ENCODE measurements at places on chromosomes 2 and 18.

GRCh38 chr2:189267925-189268579 lies 88.5 kb upstream of the COL5A2 start:
- no peak for DNase-seq

DNA sequence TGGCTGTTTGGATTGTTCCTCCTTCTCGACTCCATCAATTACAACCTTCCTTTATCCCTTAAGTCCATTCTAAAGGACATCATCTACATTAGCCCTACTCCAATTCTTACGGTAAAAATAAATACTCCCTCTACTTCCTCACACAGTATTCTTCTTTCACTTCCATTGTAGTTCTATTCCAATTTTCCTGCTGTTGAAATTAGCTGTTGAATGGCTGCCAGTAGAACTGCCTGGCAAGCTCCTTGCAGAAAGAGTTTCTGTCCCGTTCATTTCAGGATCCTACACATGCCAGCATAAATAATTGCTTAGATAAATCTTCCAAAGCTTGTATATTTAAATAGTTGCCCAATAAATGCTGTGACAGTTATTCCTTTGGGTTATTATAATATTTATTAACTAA lies 459.3 kb upstream of the TRIB2 start:
- DNase-seq, result no peak

- no peak for DNase-seq
These were observed 103.4 kb downstream of the ALPK2 start for GRCh38 chr18:58525517-58525916.

GRCh38 chr2:31136000-31136399 lies 2.2 kb downstream of the GALNT14 start:
- no peak for DNase-seq

- DNase-seq, result no peak
These were observed 7.8 kb upstream of the DDX1 start for GRCh38 chr2:15583826-15584225.

DNA sequence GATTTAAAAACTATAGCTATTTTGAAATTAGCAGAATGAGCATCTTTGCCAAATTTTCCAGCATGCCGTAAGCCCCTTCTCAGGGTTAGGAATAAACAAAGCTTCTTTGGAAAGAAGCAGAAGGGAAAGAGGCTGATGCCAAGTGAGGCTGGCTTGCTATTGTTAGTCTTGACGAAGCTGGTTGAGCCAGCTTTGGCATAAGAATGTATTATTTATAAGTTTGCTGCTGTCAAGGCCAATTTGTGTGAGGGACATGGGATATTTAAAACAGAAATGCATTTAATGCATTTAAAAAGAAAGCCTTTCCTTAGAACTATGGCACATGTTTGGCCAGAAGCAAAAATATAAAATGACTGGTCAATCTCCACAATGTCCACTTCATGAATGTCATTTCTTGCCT lies 52.5 kb upstream of the TTN start:
- DNase-seq, result no peak

GRCh38 chr2:149076863-149077412 lies 38.4 kb downstream of the LYPD6B start:
- no peak for DNase-seq

GRCh38 chr2:72897785-72898584 lies 10.8 kb downstream of the SPR start:
- no peak for DNase-seq

All from T-helper 17 cell (primary cell).